ENCODE measurements at places on chromosomes 13 and 19. TPM values are rescaled to one million over a fixed set of nuclear protein-coding genes. Genes with fewer than 3 reads are reported as not detected.

The ZNF878 gene
- 1.1 TPM for total RNA-seq

The CD37 gene
- total RNA-seq: not detected

DNA sequence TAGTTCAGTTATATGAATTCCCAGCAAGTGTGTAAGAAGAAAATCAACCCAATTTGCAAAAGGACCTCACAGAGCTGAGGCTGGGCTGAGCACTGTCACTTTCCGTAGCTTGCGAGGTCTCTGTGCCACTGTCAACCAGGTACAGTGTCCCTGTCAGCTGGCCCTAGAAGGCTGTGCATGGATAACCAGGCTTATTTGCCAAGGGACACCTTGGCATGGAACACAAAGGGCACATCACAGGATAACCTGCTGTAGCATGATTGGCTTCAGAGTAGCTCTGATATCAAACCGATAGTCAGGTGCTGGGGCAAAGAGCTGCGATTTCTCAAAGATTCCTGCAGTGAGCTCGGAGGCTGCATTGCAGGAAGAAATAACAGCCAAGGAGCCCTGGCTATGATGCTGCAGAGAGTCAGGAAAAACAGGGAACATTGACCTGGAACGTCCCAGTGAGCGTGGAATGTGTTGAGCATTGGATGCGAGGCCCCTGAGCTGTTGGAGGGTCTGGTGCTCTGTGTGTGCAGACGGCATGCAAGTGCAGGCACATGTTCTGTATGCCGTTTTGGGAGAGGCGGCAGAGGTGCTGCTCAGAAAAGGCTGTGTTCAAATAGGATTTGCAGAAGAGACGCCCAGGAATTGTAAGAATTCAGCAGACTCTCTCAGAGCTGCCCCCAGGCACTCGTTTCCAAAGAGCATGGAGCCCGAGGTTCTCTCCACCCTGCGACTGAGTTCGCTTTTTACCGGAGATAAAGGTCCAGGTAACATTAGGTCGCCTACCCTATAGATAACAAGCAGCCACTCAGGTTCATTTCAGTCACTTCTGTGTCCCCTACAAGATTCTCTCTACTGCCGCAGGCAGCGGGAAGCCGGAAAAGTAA, 213.5 kb upstream of the IRS2 start:
- no peak for DNase-seq

GRCh38 chr19:47581605-47582319, 8.8 kb upstream of the ZNF541 start:
- DNase-seq: no peak

Data from MG63 (cell line).